ENCODE measurements at places on chromosomes 7 and 10. TPM values are rescaled to one million over a fixed set of nuclear protein-coding genes. Genes with fewer than 3 reads are reported as not detected.

- DNase-seq, result peak; percentile 51
Observed at GRCh38 chr10:70820976-70821750, 5.4 kb downstream of the SGPL1 start.

GRCh38 chr7:24325708-24326107 lies 41.7 kb downstream of the NPY start:
- DNase-seq, result no peak

MACROH2A2 gene
- 11.5 TPM for total RNA-seq

- no peak for DNase-seq
Observed at GRCh38 chr10:92830478-92831389, 17.6 kb upstream of the EXOC6 start.

CDC14C gene
- total RNA-seq, result not detected

DNA sequence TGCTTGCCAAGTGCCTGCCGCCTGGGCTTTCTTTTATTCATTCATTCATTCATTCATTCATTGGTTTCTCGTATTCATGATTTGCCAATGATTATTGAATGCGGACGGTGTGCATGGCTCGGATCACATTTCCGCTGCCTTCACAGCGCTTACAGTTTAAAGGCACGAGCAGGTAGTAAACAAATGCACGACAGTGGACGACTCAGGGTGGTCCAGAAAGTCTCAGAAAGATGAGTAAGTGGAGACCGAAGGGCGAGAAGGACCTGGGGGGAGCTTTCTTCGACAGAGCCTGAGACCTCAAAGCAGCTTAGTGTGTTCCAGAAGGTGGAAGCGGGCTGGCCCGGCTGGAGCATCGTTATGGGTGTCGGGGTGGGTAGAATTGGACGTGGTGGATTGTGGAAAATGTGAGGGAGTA lies 506 bp downstream of the MCM10 start:
- no peak for DNase-seq

HYAL4 gene
- total RNA-seq, result under 0.01 TPM

DTX2 gene
- 10.8 TPM for total RNA-seq

DNA sequence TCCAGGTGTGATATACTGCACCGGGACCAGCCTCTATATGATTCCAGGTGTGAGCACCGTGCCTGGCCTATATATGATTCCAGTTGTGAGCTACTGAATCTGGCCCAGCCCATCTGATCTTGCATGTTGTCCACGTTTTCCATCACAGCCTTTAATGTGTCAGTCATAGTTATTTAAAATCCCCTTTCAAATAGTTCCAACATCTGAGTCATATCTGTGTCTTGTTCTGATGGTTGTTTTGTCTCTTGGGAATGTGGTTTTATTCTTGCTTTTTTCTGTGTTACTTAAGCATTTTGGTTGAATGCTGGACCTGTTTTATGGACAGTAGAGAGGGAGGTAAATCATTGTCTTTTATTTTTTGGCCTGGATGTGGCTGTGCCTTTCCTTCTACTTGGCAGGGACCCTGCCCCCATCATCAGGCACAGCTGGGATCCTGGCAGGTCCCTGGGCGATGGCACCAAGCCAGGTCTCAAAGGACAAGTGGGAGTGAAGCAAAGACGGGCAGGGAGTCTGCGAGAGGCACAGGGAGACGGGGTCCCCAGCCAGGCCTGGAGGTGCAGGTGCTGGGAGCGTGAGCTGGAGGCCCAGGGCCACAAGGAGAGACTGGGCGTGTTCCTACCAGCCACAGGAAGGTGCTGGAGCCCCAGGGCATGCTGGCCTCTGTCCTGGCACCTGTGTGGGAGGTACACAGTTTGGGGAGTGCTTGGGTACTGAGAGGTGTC lies 94.7 kb downstream of the DYNC2I1 start:
- DNase-seq, result no peak

EFCAB10 gene
- total RNA-seq, result 0.51 TPM

ZNF503 gene
- total RNA-seq, result 2.6 TPM

DNA sequence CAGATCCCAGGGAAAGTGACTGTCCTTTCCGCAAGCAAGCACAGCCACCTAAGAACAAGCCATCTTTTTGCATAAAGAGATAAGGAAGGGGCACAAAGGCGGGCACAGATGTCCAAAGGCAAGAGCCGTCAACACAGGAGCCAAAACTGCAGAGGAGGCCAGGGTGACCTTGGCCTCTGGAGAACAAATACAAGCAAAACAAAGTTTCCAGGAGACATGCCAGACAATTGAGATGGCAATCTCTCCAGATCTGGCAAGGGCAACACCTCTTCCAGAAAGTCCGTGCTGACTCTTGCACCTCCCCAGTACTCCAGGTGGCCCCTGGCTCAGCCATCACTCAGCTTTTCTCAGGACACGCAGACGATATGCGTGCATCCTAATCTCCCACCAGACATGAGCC lies 58.2 kb downstream of the TEX36 start:
- no peak for DNase-seq

- no peak for DNase-seq
Observed at GRCh38 chr7:129816742-129817141, 136.0 kb downstream of the UBE2H start.

DNA sequence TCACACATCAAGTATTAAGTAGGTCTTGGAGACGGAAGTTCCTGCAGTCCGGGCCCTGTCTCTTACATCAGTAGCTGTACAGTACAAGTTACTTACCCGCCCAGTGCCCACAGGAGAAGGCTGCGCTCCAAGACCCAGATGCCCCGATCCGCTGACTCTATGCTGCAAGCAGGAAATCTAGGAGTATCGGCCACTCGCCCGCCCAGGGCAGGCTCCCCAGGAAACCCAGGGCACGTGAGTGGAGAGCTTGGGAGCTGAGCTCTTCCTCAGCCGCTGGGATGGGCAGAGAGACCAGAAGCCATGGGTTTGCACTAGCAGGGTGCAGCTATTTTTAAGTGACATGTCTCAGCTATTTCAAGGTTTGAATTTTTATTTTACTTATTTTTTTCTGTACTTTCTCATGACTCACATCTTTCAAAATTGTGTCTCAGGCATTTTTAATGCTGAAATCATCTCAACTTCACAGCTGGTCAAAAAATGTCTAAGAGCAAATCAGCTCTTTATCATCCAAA lies 1.9 kb upstream of the GPER1 start:
- no peak for DNase-seq

GRCh38 chr7:155918720-155919390 lies 106.6 kb upstream of the SHH start:
- DNase-seq, result peak; percentile 89

DNA sequence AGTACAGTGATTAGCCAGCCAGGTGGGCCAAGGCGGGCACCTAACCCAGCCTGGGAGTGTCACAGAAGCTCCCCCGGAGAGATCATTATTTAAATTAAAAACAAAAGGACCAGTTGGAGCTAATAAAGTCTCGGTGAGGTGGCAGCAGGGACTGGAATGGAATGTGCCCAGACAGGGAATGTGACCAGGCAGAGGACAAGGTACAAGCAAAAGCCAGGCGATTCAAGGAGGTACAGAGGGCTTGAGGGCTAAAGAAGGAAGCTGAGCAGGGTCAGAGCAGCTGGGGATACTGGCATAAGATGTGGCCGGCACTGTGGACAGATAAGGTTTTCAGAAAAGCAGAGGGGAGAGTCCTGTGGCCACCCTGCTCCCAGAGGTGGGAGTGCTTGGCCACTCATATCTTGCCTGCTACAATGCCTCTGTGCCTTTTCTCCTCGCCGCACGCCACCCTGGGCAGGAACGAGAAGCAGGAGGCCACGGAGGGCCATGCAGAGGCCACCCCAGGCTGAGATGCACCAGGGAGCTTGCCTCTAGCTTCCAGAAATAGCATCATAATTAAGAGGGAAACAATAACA lies 13.2 kb downstream of the TMEM273 start:
- no peak for DNase-seq

ADAM22 gene
- total RNA-seq, result not detected

RET gene
- 0.26 TPM for total RNA-seq

DNA sequence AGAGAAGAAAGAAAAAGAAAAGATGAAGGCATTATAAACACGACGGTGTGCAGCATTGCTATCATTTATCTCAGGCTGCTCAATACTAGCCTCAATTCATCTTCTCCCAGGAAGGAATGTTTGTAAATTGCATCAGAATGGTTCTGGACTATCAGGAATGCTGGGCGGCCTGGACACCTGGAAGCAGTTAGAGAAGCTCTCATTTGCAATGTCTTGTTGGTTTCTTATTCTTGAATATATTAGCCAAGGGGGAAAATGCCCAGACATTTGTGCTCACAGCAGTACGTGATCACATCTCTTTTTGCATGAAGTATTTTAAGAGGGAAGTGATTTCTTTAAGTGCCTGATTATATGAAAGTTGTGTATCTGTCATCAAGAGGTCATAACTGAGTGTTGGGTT lies 85.6 kb upstream of the IMMP2L start:
- DNase-seq, result no peak

DNA sequence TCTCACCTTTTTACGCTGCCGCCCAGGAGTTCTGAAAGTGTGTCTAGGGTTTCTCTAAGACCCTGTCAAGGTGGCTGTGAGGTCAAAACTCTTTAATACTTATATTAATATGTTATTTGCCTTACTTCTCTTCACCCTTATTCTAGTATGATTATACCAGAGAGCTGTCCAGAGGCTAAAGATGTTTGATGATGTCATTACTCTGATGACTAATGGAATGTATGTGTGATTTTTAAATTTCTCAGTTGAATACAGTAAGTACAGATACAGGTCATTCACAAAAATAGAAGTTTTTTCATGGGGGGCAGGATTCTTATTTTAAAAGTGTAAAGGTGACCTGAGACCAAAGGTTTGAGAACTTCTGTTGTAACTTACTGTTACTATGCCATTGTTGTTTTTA lies 150.6 kb upstream of the FOXP2 start:
- peak; percentile 59 for DNase-seq

DNA sequence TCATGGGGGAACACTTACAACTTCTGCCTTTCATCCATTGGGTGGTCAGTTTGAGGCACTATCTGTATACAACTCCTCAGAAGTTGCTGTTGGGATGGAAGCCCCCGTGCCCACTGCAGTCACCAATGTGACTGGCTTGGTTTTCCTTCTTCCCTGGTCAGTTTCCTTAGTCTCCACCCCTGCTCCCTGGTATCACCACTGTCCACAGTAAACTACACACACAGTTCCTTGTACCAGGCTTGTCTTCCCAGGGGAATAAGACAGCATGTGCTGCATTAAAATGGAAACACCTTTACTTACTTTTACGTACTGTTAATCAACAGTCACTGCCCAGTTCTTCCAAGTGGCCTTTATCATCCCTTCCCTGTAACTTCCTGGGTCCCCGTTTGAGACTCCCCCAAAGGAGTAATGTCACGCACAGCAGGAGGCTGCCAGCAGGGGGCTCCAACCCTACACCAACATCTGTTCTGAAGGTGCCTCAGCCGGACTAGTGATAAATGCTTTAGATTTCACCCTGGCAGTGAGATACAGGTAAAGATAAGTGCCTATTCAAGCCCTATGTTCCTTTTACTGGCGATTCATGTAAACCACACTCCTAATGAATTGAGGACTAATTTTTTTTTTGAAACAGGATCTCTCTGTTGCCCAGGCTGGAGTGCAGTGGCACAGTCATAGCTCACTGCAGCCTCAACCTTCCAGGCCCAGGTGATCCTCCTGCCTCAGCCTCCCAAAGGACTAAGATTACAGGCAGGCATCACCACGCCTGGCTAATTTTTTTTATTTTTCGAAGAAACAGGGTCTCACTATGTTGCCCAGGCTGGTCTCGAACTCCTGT lies 45.3 kb upstream of the PIK3AP1 start:
- DNase-seq, result peak; percentile 53
